ENCODE measurements at places on chromosomes 16 and 17. TPM values are rescaled to one million over a fixed set of nuclear protein-coding genes. Genes with fewer than 3 reads are reported as not detected.

DNA sequence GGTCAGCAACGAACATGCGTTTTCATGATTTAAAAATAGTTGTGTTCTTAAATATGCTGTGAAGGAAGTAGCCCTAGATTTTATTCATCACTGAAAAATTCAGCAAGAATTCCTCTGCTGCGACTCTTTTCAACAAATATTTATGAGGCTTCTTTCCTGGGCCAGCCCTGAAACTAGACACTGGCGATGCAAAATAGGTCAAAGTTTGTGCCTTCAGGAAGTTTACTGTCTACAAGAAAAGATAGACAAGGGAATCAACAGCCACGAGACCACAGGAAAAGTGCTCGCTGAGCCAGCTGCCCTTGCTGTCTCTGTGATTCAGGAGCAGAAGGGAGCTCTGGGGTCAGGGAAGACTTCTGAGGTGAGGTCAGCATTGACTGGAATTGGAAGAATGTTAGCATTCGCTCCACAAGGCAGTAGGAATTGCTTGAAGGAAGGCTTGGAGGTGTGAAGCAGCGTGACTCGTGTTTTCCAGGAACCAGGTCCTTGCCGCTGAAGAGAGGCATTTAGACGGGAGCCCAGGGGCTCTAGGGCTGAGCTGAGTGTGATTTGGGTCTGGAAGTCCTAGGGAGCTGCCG is 1.9 kb upstream of the RPL26 start:
- no peak for DNase-seq

GRCh38 chr17:14303343-14304221 is 2.7 kb downstream of the HS3ST3B1 start:
- no peak for DNase-seq

DNA sequence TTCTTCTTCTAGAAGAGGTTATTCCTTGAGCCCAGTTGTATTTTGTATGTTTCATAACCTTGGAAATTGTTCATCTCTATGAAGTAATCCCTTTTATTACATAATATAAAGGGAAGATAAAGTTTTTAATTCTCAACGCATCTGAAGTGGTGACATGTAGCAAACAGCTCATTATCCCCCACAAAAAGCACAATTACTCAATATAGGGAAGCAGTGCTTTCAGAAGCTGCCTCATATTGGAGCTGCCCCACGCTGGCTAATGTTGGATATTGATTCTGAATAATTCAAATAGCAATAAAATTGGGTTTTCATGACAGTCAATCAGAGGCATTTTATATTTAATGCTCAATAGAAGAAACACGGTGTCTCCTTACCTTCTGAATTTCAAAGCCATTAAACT is 604.3 kb upstream of the RBFOX1 start:
- no peak for DNase-seq

- no peak for DNase-seq
These were observed 195.2 kb upstream of the CNTNAP4 start for GRCh38 chr16:76081967-76082366.

DNA sequence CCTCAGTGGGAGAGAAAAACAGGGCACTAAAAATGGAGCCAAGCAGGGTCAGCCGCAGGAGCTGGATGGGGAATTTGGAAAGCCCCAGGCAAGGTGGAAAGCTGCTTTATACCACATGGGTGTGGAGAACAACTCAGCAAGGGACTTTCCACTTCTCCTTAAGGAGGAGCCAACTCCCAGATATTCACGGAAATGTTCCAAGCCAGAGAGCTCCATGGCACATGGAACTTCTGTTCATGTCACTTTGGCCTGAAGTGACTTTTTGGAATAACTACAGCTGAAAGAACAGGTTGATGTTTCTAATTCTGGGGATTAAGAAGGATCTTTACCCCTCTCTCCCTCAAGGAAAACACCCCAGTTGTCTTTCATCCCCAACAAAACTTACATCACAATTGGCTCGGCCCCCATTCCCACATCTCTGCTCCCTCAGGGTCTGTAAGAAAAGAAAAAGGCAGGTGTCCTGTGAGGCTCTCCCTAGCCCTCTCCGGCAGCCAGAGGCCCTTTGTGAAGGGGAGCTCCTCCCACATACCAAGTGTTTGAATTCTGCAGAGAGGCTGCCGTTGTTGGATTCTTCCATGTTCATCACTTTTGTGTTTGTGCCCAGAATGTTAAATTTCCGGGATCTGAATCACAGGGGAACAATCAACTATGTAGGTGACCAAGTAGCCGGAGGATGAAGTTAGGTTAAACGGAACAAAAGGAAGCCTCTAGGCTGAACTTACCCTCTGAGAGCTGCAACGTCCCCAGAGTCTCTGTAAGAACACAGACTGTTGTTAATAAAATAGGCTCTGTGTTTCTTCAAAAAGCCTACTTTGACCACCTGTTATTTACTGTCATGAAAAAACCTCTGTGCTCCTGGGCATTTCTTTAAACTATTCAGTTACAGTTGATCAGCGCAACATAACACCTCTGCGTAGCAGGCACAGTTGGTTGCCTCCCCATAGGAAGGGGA is 41.0 kb downstream of the STAT5A start:
- DNase-seq = no peak

DNA sequence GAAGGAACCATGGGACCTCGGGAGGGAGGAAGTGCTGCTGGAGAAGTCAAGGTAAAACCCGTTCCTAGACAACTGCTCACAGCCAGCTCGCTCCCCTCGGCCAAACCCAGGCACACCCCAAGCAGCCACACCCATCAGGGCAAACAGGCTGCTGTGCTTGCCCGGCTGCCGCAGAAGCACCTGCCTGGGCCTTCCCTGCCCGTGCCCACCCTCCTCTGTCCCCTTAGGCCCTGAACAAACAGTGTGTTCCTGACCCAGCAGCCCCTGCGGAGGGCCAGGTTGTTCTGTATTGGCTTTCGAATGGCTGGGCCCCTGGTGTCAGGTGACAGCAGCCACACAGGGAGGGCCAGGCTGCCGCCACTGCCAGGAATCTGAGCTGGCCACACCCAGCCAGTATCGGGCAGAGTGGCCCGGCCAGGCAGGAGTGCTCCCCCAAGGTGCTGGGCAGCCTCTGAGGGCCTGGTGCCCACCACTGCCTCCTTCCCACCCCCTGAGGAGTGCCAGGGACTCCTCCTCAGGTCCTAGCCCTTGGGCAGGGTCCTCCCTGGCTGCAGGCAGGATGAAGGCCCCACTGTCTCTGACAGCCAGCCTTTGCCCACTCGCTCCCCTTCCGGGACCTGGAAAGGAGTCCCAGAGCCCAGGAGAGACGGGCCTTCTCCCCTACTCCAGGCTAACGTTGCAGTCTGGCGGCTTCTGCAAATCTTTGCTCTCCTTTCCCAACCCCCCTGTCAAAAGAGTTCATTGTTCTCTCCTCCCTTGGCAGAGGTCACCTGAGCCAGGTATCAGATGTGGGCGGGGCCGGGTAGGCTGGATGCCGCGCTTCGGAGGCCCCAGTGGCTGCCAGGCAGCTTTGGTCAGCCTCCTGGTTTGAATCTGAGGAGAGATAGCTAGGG is 24.0 kb downstream of the LLGL2 start:
- no peak for DNase-seq

MMP28 gene
- 2.5 TPM for total RNA-seq

PRSS36 gene
- 1.3 TPM for total RNA-seq

CACNG3 gene
- not detected for total RNA-seq

ANKRD40CL gene
- not detected for total RNA-seq

Measured in heart right ventricle (tissue), 16 donors.